ENCODE measurements at places on chromosomes 2 and 18.

DNA sequence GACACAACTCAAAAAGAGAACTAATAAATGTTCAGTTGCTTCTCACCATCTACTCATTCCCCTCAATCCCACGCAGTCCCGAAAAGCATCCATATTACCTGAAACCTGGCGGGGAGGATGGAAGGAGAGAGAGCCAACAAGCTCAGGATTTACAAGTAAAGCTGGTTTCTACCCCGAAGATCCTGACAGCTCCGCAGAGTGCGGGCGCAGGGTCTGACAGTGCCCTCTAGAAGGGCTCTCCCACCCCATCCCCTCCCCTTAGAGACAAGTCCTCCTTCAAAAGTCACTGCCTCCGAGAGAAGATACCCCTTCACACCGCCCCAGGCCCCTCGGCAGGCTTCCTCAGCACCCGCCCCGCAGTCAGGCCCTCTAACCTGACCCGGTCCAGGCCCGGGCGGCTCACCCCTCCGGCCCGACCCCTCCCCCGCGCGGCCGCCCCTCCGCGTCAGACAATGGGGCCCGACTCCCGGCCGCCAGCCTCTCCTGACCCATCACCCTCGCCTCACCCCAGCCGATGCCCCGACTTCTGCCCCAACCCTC is 550 bp downstream of the RAB1A start:
- no peak for DNase-seq

DNA sequence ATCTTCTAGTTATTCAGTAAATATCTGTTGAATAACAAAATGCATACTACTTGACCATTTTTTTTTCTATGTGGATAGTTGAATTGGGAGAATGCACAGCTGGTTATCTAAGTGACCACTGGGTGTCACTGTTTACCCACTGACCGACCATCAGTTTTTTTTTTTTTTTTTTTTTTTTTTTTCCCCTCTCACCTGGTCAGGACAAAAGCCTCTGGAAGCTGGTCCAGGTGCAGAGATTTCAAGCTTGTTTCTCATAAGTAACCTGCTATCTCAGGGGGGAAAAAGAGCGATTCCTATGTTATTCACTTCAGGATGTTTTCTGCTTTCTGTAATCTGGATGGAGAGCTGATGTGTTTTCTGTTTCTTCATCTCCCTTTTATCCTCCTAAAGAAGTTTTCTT is 256.0 kb downstream of the DCDC2C start:
- DNase-seq = peak; percentile 31

- DNase-seq = no peak
Measured at GRCh38 chr2:130785466-130786055, 30.2 kb downstream of the AMER3 start.

GRCh38 chr2:134284119-134284670 is 30.3 kb downstream of the MGAT5 start:
- DNase-seq = no peak

DNA sequence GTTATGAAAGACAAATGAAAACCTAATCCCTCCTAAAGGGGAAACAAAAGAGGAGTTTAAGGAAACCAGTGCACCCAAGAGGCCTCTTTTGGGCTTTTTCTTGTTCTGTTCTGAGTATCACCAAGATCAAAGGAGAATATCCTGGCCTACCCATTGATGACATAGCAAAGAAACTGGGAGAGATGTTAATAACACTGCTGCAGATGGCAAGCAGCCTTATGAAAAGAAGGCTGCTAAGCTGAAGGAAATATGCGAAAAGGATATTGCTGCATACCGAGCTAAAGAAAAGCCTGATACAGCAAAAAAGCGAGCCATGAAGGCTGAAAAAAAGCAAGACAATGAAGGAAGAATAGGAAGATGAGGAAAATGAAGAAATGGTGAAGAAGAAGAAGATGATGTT is 23.6 kb upstream of the STAT4 start:
- DNase-seq = no peak

DNA sequence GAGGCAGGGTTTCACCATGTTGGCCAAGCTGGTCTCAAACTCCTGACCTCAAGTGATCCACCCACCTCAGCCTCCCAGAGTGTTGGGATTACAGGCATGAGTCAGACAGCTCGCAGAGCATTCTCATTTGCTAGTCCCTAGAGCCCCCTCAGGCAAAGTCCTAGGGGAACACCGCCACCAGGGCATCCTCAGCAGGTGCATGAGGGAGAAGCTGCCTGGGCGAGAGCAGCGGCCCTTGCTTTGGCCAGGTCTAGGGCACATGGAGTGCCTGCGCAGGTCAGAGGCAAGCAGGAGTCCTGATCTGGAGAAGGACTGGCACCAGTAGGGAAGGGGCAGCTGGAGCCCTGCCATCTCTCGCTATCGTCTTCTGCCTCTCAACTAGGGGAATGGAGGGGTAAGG is 32.4 kb downstream of the NGEF start:
- no peak for DNase-seq

- DNase-seq = no peak
Measured at GRCh38 chr2:53913721-53914120, 54.0 kb upstream of the GPR75 start.

GRCh38 chr2:201150454-201151020 is 32.4 kb upstream of the CASP10 start:
- DNase-seq = no peak

DNA sequence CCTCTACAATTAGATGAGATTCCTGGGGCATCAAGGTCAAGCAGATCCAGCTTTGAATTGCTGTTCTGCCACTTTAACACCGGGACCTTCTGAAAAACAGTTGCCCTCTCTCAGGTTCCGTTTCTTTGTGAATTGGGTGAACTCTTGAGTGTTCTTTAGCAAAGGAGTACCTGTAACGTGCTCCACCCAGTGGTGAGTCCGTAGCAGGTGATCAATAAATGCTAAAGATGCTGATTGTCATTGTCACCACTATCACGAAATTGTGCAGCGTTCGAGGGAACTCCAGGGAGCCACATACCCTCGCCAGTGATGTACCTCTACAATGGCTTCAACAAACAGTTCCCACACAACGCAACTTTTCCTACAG is 81.9 kb downstream of the TCF7L1 start:
- DNase-seq = peak; percentile 27

DNA sequence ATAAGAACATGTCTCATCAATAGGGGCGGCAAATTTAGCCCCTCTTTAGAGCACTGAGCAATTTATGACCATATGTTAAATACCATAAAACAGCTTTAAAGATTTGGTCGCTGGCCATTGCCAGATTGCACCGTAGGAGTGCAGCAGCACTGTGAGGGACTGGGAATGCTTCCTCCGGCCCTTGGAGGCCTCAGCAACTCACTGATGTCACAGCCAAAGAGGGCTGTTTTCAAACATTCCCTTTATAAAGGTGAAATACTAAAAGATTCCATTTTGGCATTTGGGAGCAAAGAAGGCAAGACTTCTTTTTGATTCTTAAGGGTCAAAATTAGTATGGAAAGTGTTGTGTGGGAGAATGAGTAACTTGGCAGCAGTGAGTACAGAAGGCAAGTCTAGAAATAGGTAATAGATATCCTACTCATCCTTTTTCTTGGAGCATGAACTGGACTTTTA is 63.7 kb downstream of the BABAM2 start:
- no peak for DNase-seq

- no peak for DNase-seq
Measured at GRCh38 chr2:133740500-133740899, 172.2 kb upstream of the NCKAP5 start.

DNA sequence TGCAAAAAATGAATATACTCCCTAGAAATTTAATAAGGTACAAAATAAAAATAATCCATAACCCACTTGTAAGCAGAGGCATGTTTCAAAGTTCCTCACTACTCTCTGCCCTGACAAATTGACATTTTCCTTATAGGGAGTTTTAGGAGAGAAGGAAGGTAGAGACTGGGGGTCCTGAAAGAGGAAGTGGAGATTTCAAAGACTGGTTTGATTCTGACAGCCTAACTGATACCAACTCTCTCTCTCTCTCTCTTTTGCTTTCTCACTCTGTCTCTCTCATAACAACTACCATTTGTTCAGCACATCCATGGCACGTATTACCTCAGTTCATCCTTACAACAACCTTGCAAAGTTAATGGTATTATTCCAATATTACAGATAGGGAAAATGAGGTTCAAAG is 18.6 kb downstream of the FZD7 start:
- DNase-seq = no peak

DNA sequence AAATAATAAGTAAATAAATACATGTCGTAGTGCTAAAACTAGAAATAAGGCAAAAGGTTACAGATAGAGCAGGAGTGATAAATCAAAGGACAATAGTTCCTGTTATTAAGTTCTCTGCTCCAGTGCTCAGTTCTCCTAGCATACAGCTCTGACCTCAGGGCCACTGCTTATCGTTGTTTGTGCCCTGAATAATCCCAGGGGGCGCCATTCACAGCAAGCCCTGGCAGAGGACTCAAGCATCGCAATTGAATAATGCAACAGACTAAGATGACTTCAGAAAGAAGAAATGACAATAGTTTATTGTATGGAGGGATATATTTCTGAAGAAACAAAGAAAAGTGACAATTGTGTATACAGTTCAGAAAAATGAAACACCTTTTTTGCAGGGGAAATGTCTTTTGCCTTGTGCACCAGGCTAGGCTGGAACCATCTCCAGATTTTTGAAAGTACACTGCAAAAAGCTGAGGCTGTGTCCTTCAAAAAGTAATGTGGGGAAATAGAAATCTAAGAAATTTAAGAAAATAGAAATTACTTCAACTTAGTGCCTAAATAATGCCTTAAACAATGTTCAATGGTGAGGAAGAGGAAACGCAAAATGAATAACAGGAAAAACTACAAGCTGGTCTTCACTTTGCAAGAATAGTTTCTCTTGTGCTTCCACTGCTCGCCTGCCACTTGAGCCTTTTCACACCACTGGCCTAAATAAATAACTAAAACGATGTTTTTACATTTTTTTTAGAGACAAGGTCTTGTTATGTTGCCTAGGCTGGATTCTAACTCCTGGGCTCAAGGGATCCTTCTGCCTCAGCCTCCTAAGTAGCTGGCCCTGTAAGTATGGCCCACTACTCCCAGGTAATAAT is 19.0 kb upstream of the CCNYL1 start:
- DNase-seq = peak; percentile 58

Measured in HepG2 (cell line).